ENCODE measurements at places on chromosomes 6 and 20.

GRCh38 chr6:117384659-117385058 lies 41.1 kb downstream of the ROS1 start:
- no peak for DNase-seq

DNA sequence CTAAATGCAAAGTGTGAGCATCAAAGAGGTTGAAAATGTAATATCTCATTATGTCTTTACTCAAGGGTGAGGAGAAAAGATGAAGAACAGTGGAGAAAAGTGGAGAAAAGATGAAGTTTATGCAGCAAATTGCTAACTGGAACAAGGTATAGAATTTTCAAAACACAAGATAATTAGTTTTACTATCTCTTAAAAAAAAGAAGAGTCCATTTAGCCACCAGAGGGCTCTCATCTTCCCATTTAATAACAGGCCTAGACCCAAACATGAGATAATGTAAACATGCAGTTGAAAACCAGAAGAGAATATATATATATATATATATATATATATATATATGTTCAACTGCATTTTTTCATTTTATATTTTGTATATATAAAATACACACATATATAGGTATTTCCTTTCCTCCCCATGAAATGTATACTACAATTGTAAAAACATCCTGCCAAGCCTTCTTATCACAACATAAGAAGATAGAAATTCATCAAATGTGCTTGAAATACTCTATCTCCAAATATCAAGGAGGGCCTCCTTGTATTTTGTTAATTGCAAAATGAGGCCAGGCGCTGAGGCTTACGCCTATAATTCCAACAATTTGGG lies 78.4 kb downstream of the ADTRP start:
- no peak for DNase-seq

DNA sequence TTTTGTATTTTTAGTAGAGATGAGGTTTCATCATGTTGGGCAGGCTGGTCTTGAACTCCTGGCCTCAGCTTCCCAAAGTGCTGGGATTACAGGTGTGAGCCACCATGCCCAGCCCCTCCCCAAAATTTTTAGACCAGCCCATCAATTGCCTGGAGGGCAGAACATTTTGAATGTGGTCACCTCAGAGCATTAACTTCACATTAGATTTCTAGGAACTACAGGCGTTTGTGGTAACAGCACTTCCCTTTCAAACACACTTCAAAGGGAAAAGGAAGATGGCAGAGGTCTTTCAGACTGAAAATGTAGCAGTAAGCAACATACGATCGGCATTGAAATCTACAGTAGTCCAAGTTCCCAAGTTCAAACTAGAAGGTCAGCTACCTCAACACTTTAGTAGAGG lies 12.3 kb upstream of the SLA2 start:
- DNase-seq: no peak

DNA sequence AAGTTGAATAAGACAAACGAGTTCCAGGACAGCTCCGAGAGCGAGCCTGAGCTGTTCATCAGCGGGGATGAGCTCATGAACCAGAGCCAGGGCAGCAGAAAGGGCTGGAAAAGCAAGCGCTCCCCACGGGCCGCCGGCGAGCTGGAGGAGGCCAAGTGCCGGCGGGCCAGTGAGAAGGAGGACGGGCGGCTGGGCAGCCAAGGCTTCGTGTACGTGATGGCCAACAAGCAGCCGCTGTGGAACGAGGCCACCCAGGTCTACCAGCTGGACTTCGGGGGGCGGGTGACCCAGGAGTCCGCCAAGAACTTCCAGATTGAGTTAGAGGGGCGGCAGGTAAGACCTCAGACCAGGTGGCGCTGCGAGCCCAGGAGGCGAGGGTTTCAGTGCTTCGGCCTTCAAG lies 56.0 kb upstream of the TMEM181 start:
- no peak for DNase-seq

DNA sequence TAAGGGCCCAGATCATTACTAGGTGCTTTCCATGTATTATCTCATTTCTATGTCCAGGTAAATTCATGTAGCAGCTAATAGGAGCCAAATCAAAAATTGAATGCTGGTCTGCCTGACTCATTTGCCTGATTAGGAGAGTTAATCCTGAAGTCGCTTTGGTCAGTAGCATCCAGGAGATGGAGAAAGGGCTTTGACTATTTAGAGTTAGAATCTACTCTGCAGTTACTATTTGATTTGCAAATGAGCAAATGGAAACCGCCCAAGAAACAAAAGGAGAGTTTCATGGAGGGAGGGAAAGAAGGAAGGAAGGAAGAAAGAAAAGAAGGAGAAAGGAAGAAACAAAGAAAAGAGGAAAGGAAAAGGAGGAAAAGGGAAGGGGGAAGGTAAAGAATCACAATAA lies 539.6 kb upstream of the MMS22L start:
- DNase-seq: no peak

DNA sequence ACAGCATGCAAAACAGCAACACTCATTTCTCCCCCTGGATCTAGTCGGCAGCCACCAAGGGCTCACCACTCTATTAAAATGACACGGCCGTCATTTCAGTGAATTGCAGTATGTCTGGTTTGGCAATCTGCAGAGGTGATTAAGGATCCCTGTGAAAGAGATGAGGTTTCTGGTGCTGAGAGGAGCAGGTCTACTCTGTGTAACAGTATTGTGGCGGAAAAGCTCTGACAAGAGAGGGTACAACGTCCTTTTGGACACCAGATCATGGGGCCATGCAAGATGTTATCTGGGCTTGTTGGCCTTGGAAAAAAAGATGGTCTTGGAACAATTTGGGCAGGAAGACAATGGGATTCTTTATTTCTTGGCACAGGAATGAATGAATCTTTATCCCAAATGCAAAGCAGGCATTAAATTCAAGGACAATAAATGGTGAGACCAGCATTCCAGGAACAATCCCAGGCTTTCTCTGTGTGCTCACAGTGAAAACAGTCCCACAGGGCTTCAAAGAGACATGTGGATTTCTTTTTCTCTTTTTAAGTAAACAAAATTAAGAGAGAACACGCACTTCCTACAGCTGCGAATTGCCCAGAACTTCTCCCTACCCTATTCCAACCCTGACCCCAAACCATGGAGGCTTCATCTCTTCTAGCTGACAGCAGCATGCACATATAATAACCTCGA lies 33.7 kb upstream of the ADGRF1 start:
- DNase-seq: no peak

DNA sequence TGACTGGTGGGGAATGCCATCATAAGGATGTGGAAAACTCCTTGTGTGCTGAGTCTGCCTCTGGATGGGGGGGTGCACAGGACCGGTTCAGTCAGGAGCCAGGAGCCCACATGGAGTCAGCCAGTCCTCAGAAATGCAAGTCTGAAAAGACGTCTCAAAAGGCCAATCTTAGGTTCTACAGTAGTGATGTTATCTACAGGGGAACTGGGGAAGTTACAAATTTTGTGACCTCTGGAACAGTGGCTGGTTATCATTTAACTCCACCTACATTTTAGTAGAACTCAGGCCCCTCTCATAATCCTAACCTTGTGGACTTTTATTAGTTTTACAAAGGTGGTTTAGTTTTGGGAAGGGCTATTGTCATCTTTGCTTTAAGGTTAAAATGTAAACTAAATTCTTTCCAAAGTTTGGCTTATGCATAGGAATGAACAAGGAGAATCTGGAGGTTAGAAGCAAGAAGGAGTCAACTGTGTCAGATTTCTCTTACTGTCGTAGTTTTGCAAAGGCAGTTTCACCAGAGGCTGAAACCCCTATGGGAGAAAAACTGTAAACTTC lies 13.7 kb upstream of the TBC1D22B start:
- no peak for DNase-seq

GRCh38 chr6:98639089-98639635 lies 195.2 kb upstream of the POU3F2 start:
- DNase-seq: no peak

DNA sequence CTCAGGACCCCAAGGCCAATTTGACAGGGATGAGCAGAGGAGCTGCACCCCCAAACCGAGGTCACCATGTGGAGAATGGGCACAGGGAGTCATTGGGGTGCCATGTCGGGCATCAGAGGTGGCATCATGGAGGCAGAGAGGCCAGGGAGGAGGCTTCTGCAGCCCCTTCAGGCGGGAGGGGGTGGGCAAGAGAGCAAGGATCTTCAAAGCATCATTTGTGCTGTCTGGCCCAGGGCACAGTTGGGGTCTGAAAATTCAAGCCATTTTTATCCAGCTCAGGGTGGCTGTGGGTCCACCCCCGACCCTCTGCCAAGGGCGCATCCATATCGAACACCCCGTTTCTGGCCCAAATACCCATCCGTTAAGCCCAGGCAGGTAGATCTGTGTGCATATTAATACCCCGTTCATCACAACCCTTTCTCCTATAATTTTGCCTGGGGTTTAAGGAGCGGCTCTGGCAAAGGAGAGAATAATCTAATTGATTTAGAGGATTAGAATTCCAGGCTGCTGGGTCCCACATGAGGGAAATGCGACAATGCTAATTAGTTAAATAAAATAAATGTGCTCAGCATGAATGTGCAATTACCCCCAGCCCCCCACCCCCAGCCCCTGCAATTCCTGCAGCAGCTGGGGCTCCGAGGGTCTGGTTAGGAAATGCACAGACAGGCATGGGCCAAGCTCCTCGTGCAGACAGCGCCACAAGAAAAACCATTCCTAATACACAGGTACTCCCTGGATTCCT lies 31.9 kb downstream of the VSTM2L start:
- DNase-seq: peak; percentile 18

DNA sequence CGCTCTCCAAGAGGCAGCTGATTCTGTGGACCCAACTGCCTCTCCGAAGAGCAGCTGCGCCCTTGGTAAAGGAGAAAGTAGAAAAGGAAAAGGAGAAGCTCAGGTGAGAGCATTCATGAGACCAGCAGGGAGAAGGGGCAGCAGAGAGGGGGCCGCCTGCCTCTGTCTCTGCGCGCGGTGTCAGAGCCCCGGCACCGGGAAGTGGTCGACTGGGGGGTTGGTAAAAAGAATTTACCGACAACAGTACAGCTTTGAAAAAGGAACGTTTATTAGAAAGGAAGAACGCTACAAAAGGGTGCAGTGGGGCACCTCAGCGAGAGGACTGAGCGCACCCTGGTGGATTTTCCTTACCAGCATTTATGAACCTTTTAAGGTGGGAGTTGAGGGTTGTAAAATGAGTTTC lies 61.9 kb downstream of the GPR6 start:
- peak; percentile 2 for DNase-seq

- no peak for DNase-seq
Measured at GRCh38 chr6:156767603-156768467, 9.3 kb upstream of the ARID1B start.

GRCh38 chr20:50188879-50189680 lies 1.6 kb upstream of the CEBPB start:
- DNase-seq: no peak

DNA sequence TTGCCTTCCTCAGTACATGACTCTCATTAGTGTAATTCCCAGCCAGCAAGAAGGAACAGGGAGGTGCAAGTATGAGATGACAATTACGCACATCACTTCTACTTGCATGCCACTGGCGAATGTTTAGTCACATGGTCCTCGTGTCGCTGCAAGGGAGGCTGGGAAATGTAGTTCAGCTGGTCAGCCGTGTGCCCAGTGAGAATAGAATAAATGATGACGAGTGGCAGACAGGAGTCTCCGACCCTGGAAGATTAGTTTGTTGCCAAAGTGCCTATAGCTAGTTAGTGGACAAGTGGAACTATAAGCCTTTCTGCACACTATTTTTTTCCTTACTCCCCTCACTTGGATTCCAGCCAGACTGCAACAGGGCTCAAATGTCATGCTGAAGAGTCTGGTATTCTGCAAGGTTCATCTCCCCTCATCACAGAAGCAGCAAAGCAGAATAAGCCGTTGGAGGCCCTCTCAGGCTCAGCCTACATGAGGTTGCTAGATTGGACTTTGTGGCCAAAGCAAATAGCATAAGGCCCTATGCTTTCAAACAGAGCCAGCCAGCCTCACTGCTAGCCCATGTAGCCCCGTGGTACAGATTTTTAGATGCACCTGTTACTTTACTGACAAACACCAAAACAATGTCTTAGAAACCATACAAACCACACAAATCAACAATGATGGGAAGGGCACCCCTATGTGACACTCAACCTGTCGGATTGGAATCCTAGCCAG lies 9.7 kb downstream of the LINC00237 start:
- no peak for DNase-seq

All from retinal pigment epithelial cell (primary cell).